Testis (tissue), 5 donors: ENCODE measurements at places on chromosomes 3 and 15. TPM values are rescaled to one million over a fixed set of nuclear protein-coding genes. Genes with fewer than 3 reads are reported as not detected.

SMAD3 gene
- total RNA-seq, result 31.6 TPM

DNA sequence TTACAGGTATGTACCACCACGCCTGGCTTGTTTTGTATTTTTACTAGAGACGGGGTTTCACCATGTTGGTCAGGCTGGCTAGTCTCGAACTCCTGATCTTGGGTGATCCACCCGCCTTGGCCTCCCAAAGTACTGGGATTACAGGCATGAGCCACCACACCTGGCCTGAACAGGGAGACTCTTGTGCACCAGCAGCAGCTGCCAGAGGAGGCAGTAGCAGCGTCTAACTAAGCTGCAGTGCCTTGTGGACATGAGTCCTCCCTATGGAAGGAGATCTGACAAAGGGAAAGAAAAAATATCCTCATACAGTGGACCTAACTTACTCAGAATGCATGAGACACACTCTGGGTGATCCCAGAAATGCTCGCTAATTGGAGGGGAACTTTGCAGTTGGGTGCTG lies 36.8 kb upstream of the NEO1 start:
- no peak for DNase-seq

DNA sequence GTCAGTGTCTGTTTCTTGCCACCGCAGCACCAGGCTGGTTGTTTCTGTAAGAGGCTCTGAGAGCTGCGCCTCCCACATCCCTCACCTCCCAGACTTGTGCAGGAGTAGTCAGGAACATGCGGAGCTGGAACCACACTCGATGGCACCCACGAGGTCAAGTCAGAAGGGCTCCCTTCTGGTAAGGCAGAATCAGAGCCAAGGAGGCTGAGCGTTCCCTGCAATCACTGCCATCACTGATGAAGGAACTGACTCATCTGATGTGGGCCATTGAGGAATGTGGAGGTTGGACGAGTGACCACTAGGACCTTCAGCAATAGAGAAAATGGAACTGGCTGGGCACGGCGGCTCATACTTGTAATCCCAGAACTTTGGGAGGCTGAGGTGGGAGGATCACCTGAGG lies 35.7 kb upstream of the BLM start:
- DNase-seq, result no peak

- no peak for DNase-seq
Observed at GRCh38 chr15:73021139-73021621, 31.1 kb upstream of the NEO1 start.

RFTN1 gene
- 20.8 TPM for total RNA-seq

DNA sequence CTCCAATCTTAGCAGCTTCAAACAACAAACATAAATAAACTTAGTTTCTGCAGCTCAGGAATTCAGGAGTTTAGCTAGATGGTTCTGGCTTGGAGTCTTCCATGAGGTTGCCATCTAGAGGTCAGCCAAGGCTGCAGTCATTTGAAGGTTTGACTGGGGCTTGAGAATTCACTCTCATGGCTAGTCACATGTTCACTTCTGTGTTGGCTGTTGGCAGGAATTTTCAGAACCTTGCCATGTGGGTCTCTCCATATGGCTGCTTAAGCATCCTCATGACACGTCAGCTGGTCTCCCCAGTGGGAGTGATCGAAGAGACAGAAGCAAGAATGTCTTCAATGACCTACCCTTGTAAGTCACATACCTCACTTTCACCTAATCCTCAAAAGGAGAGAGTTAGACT lies 269.2 kb upstream of the CNTN3 start:
- peak; percentile 32 for DNase-seq

GRCh38 chr3:170634663-170635384 lies 48.9 kb upstream of the SLC7A14 start:
- no peak for DNase-seq

DNA sequence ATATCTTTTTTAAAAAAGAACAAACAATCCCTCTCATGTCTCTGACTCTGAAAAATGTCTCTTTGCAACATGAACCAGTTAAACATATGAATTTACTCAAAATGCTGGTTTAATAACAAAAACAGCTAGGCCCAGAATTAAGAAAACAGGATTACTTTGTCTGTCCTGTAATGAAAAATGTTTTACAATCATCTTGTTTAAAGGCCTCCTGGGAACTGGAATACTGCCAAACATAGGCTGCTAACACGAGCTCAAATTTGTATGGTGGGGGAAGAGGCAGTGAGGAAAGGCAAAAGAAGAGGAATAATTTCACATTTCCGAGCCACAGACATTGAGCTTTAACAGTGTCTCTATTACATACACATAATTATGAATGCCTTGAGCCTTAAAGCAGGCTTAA lies 61.7 kb upstream of the PPIB start:
- peak; percentile 52 for DNase-seq

DNA sequence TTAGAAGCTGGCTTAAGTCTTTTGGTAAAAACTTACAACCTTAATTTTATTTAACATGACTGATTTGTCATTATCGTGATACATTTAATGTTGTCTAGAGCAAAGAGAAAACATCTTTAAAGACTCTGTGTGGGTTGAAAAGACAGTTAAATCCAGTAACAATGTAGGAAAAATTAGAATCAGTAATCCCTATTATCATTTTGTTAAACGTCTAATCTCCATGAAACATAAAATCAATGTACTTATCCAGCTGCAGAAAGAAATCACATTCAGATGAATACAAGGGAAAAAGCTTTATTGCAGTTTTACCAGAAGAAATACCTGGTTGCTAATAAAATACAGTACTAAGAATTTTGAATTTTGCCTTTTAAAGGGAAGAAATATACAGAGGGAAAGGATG lies 21.2 kb upstream of the SETMAR start:
- DNase-seq, result no peak

DNA sequence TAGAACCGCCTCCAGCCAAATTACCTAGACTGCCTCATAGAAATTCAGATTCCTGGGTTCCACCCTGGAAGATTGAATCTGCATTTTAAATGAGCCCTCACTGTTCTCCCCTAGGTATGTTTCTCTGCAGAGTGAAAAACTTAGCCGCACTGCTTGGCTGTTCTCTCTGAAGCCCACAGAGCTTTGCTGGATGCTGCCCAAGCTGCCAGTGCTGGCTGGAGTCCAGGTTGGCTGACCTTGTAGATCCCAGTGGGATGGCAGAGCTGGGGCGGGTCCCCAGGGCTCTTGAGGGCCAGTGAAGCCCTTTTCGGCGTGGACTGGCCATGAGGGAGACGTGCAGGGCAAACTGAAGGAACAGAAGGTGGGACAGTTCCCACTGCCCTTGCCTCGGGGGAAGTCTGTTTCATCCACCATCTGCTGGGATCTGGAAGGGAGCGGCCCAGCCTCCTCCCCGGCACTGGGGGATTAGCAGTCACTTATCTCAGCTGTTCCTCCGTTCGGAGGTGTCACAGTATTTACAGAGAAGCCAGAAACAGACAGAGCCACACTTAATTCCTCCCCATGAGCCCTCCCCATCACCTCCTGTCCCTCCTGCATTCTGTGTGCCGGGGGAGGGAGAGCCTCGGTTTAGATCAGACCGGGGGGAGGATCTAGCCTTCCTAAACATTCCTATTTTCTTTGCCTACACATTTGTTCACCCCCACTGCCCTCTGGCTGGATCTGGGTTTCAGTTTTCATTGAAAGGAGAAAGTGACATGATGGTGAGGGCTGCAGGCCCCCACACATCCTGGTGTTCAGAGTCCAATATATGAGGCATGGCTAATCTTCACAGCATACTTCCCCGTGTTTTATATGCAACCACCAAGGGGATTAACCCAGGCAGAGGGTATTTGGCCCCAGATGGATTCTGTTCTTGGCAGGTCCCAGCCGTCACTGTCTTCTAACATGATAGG lies 4.1 kb upstream of the ACTC1 start:
- DNase-seq, result peak; percentile 89

DNA sequence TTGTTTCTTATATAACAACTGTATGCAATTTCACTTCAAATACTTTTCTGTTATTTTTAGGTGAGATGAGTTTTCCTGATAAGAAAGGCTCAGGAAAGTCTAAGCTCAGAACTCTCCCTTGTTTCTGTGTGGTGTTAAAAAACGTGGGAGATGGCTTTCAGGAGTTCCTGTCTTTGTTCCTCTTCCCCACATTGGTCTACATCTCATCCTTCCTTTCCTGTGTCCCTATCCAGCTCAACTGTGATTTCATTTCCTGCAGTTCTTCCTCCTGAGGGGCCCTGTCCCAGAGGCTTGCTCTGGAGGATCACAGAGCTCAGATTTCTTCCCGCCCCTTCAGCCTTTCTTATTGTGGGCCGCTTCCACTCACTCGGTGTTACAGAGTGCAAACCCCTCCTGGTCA lies 11.2 kb downstream of the SEC13 start:
- no peak for DNase-seq
